Hair follicular keratinocyte (primary cell): ENCODE measurements at places on chromosomes 7 and 10. TPM values are rescaled to one million over a fixed set of nuclear protein-coding genes. Genes with fewer than 3 reads are reported as not detected.

FIGNL1 gene
- total RNA-seq, result 6.6 and 19.3 TPM in 2 replicates

LIPJ gene
- total RNA-seq, result not detected in 2 replicates

CRYGN gene
- not detected in 2 replicates for total RNA-seq

UFSP1 gene
- total RNA-seq, result 3.0 and 6.3 TPM in 2 replicates

GIMAP7 gene
- total RNA-seq, result not detected in 2 replicates

EGFR gene
- 121 and 198 TPM in 2 replicates for total RNA-seq

GLCCI1 gene
- 0.68 and 1.2 TPM in 2 replicates for total RNA-seq

CALHM1 gene
- total RNA-seq, result not detected in 2 replicates

CFAP70 gene
- total RNA-seq, result 0.46 and 0.55 TPM in 2 replicates

CYP3A7 gene
- not detected in 2 replicates for total RNA-seq

CFAP69 gene
- total RNA-seq, result 0.30 and 0.86 TPM in 2 replicates

ADRA2A gene
- total RNA-seq, result not detected in 2 replicates

TRIM8 gene
- total RNA-seq, result 81.1 and 125 TPM in 2 replicates

BAMBI gene
- 1.2 and 3.0 TPM in 2 replicates for total RNA-seq

GNAT3 gene
- total RNA-seq, result not detected in 2 replicates

POT1 gene
- 16.2 and 25.3 TPM in 2 replicates for total RNA-seq

APBB1IP gene
- total RNA-seq, result not detected in 2 replicates

HOXA13 gene
- total RNA-seq, result not detected in 2 replicates

PSMC2 gene
- total RNA-seq, result 127 and 186 TPM in 2 replicates

CTAGE6 gene
- total RNA-seq, result not detected in 2 replicates

HOXA7 gene
- total RNA-seq, result 2.4 and 3.6 TPM in 2 replicates

ZNF365 gene
- 1.5 and 2.8 TPM in 2 replicates for total RNA-seq

C10orf95 gene
- 3.2 and 7.7 TPM in 2 replicates for total RNA-seq

SLC18A3 gene
- total RNA-seq, result not detected in 2 replicates

TAS2R4 gene
- total RNA-seq, result 0.08 and 0.61 TPM in 2 replicates

RBP4 gene
- total RNA-seq, result not detected in 2 replicates

LDB3 gene
- not detected in 2 replicates for total RNA-seq

IQCE gene
- total RNA-seq, result 11.1 and 11.2 TPM in 2 replicates

HABP2 gene
- total RNA-seq, result not detected in 2 replicates

CACNB2 gene
- not detected in 2 replicates for total RNA-seq

AKR1E2 gene
- total RNA-seq, result 1.3 and 2.3 TPM in 2 replicates

FBXO24 gene
- 0.65 and 0.70 TPM in 2 replicates for total RNA-seq

ABCB1 gene
- total RNA-seq, result not detected in 2 replicates

NPC1L1 gene
- not detected in 2 replicates for total RNA-seq

ZNF783 gene
- total RNA-seq, result 5.2 and 6.1 TPM in 2 replicates

NAT16 gene
- not detected in 2 replicates for total RNA-seq

ZNF716 gene
- total RNA-seq, result not detected in 2 replicates

COBL gene
- not detected in 2 replicates for total RNA-seq

SPDYE2B gene
- not detected in 2 replicates for total RNA-seq

ZNF467 gene
- 0.68 and 0.94 TPM in 2 replicates for total RNA-seq
